ENCODE measurements at places on chromosomes 4 and X.

DNA sequence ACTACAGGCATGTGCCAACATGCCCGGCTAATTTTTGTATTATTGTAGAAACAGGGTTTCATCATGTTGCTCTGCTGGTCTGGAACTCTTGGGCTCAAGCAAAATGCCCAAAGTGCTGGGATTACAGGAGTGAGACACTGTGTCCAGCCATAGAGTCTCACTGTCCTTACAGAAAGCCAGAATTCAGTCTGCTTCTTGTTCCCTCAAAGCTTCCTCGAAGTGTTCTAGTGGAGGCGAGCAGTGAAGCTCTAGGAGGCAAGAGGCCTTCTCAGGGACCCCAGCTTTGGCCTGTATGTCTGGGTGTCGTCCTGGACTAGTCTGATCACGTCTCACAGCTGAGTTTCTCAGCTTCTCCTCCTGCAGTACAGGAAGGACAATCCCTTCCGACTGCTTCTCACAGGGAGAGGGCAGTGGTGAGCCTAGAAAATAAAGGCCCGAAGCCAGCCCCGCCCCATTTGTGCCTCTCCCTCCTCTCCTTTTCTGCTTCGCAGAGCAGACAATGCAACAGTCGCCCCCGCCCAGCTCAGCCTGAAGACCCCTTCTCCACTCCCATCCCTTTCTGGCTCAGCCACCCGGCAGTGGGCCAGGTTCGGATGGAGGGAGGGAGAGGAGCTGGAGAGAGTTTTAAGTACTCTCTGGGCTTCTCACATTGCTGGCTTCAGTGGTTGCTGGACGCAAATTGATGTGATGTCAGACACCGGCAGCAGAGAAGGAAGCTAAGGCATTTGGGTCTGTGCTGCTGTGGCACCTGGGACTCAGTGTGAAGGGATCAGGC, 11.1 kb upstream of the FAM3A start:
- peak; percentile 65 for DNase-seq

- DNase-seq = no peak
Measured at GRCh38 chr4:26866781-26867180, 6.1 kb downstream of the STIM2 start.

GRCh38 chr4:6647582-6648230, 7.2 kb downstream of the MRFAP1 start:
- no peak for DNase-seq

DNA sequence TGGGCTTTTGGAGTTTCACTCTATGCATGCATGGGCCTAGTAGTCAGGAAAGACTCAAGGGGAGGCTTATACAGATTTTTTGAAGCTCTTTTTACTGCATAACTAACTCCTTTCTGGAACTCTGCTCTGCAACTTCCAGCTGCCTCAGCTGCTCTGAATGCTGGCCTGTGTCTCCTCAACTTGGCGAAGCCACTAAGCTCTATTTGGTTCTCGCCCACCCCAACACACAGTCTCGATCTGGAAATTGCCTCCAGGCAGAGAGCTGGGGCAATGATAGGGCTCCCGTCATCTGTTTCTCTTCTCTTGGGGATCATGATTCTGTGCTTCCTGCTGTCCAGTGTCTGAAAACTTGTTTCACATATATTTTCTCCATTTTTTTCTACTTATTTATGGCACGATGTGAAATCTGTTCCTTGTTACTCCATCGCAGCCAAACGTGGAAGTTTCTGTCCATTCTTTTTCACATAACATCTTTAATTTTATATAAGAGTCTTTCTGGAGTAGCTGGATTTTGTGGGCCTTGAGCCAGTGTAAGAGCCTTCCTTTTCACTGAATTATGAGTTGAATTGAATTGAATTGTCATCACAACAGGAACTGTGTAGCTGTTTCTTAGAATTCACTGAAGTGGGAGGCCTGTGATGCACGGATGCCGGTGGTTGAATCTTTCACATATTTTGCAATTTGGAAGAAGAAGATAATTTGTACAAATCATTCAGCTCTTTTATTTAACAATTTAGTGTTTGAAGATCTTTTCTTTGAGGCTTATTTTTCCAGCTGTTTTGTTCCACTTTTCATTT, 9.0 kb downstream of the ZNF275 start:
- no peak for DNase-seq

DNA sequence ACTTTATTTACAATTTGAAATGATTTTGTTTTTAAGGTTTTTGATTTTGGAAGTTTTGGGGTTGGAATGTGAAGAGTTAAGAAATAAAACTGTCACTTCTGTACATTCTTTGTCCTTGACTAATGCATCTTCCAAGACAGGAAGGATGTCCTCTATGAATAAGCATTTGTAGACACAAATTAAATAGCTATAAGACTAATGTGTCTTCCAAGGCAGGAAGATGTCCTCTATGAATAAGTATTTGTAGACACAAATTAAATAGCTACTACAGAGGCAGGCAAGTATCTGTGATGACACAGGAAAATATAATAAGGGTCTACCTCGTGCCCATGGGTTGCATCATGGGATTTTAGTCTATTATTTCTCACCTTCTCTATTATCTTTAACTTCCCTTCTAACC, 14.5 kb downstream of the PRSS48 start:
- DNase-seq = no peak

DNA sequence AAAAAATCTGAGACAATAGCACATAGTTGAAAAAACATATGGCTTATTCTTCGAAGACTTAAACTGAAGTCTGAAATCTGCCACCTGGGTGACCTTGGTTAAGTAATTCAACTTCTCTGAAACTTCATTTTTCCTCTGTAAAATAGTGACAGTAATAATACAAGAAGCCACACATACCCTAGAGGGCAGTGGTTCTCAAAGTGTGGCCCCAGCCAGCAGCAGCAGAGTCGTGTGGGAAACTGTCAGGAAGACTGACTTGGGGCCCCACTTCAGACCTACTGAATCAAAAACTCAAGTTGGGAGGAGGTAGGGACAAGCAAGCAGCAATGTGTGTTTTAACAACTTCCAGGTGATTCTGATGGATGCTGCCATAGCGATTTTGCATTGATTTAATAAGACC, 249.9 kb downstream of the HNRNPD start:
- no peak for DNase-seq

DNA sequence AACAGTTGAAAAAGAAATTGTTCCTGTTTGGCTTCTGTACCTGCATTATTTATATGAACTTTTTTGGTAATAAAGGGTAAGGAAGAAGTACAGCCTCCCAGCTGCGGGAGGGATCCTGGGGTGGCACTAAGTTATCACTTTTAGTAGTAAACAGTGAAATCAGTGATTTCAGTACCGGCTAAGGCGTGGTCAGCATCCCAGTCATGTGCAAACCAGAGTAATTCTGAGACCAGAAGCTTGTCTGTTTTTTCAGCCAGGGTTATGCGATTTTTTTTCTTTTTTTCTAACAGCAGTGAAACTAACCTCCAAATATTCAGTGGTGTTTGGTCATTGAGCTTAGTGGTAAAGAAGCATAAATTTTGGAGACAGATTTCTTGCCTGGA, 3.3 kb downstream of the EGF start:
- no peak for DNase-seq

GRCh38 chrX:56784666-56785065, 55.6 kb downstream of the NBDY start:
- DNase-seq = no peak

DNA sequence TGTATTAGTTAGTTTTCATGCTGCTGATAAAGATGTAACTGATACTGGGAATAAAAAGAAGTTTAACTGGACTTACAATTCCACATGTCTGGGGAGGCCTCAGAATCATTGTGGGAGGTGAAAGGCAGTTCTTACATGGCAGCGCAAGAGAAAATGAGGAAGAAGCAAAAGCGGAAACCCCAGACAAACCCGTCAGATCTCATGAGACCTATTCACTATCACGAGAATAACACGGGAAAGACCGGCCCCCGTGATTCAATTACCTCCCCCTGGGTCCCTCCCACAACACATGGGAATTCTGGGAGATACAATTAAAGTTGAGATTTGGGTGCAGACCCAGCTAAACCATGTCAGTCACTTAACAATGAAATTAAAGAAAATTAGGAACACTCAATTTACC, 499.1 kb downstream of the FSTL5 start:
- no peak for DNase-seq

DNA sequence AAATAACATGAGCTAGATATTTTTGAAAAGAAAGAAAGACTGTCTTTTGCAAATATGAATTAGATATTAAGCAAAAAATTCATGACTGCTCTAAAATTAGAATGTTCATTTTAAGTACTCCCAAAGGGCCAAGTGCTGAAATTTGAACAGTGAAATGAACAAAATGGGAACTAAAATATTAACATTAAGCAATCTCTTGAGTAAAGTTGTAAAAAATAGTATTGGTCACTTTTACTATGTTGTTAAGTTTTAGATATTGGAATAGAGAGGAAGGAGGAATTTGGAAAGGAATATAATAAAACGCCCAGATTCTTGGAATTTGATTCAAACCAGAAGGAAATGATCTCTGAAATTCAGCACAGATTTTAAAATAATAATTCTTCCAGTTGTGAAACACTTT, 125.9 kb upstream of the ANK2 start:
- no peak for DNase-seq

- DNase-seq = no peak
Measured at GRCh38 chrX:16185725-16186136, 18.4 kb downstream of the MAGEB17 start.

- DNase-seq = peak; percentile 0
Measured at GRCh38 chrX:25523574-25524540, 508.1 kb upstream of the ARX start.

GRCh38 chr4:186685767-186686183, 37.9 kb downstream of the FAT1 start:
- no peak for DNase-seq

DNA sequence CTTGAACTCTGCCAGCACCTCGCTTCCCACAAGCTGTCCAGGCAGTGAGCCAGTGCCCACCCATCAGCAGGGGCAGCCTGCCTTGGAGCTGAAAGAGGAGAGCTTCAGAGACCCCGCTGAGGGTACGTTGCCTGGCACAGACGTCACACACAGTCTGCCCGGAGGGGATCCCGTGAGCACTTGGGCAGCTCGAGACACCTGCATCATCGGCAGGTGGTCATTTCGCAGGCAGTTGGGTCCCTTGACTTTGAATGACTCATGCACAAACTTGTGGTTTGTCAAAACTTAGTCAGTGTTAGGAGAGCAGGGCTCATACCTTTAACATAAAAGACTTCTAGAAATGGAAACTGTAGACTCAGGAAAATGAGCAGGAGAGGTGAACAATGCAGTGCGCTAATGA, 9.9 kb downstream of the TACC3 start:
- no peak for DNase-seq

DNA sequence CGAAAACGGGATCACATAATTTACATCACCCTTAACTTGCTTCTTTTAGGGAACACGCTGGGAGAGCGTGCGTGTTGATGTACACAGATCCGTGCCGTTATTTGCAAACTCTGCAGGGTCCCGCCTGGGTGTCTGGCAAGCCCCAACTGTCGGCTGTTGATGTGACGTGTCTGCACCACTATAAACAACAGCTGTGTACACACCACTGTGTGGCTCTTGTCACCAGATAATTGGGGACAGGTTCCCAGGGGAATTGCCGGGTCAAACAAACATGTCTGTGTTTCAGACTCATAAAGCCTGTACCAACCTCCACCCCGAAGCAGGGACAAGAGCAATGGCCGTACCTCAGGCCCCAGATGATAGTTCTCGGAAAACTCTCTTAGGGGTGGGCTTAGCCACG, 105.0 kb upstream of the AFAP1 start:
- DNase-seq = peak; percentile 91

- peak; percentile 6 for DNase-seq
Measured at GRCh38 chrX:9182041-9182440, 148.1 kb upstream of the FAM9B start.

Measured in NCI-H2171 treated with DMSO at 0.1 percent for 48 hours (cell line).